Brain pericyte (primary cell): ENCODE measurements at places on chromosomes 12 and 14.

DNA sequence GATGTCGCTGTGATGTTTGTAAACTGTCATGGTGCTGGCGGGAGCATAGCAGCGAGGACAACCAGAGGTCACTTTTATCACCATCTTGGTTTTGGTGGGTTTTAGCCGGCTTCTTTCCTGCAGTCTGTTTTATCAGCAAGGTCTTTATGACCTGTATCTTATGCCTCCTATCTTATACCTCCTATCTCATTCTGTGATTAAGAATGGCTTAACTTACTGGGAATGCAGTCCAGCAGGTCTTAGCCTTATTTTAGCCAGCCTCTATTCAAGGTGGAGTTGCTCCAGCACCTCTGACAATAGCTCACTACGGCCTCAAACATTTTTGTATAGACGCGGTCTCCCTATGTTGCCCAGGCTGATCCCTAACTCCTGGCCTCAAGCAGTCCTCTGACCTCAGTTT is 53.7 kb downstream of the B4GALNT3 start:
- no peak for DNase-seq

GRCh38 chr14:75626863-75627262 is 33.8 kb downstream of the ERG28 start:
- DNase-seq = no peak

DNA sequence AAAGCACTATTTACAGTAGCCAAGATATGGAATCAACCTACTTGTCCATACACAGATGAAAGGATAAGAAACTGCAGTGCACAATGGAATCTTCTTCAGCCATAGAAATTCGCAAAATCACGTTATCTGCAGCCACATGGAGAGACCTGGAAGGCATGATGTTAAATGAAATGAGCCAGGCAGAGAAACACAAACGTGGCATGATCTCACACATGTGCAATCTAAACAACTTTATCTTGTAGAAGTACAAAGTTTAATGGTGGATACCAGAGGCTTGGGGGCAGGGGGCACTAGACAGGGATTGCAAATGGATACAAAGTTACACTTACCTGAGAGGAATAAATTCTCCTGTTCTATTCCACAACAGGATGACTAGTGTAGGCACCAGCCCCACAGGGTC is 24.1 kb downstream of the ASCL4 start:
- no peak for DNase-seq

GRCh38 chr14:50831726-50832168 is 785 bp upstream of the NIN start:
- DNase-seq = no peak

- DNase-seq = no peak
Measured at GRCh38 chr12:47223848-47224213, 144.1 kb upstream of the AMIGO2 start.
